ENCODE measurements at places on chromosomes 5 and 9.

DNA sequence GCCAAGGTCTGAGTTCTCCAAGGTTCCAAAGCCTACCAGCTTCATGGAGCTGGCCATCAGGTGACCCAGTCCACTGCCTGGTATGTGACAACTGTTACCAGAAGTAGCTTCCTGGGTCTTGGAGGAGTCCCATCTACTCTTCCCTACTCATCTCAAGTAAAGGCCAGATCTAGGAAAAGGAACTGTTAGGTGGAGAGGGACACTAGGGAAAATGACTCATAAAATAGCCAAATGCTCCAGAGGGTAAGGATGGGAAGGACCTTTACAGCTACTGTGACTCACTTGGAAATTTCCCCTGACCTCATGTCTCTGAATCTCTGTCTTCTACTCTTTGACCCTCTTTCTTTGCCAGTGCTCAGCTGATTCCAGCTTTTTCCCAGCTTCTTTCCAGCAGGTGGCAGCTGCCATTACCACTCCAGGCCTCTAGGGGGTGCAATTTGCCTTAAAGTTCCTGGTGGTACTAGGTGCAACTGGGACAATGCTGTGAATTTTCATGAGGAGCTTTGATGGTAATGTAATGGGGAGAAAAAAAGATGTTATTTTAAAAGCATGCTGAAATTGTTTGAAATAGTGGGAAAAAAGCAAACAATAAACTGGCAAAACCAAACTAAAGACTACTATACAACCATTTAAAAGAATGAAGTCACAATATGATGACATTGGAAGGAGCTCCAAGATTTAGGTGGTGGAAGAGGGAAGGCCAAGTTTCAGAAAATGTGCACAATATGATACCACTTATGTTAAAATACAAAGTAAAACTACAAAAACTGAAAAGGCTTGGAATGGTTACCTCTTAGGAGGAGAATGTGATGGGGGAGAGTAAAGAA, 27.1 kb upstream of the MYORG start:
- DNase-seq, result peak; percentile 52

GRCh38 chr9:34994900-34995669, 5.5 kb downstream of the DNAJB5 start:
- DNase-seq, result peak; percentile 87

DNA sequence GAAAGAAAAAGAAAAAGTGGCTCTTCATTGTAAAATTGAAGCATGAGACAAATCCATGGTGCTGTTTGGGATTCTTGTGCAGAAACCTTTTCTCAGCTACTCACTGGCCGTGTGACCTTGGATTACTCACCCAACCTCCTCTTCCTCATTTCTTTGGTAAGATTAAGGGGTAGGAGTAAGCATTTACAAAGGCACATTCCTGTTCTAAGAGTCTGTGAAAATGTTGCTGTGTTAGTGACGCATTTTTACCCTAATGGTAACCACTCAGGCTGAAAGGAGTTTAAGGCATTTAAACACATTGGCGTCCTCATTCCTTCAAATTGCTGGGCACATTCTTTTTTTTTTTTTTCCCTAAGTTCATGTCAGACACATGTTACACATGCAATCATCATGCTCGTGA, 4.3 kb downstream of the RAI14 start:
- DNase-seq, result peak; percentile 97

DNA sequence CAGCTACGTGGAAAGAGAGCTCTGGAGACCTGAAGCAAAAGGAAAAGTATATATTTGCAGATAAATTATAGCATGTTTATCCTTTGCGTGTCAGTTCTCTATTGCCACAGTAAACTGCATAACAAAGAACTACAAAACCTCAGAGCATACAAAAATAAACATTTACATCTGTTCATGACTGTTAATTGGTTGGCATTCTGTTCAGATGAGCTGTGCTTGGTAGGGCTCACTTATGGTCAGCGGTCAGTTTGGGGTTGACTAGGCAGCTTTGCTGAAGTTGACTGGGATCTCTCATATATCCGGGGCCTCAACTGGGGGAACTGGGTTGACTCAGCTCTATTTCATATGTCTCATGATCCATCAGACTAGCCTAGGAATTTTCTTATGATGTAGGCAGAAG, 257.7 kb downstream of the TLE1 start:
- peak; percentile 98 for DNase-seq

DNA sequence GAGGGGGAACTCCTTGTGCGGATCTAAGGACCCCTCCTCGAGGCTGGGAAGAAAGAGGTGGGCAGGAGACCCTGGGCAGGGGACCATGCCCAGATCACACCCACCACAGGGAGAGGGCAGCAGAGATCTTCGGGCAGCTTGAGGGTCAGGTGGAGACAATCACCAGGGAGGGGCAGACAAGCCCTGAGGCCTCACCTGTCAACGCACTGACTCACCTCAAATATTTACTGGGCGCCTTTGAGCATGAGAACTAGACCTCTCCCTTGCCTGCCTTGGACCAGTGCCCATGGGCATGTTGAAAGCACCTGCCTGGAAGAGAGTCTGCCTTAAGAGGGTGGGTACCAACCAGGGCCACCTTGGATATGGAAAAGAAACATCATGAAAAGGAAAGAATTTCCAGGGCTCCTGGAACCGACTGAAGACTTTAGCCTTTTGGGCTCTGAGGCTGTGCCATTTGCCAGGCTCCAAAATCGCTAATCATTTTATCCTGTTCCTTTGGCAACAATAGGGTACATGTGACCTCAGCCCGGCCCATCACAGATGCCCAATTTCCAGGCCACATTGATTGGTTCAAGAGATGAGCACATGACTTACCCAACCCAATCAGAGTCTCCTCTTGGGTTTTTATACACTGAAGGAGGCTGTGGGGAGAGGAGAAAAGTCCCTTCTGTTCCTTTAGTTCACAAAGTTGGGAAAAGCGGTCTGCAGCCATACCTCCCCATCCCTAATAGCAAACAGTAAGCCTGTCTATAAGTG, 10.4 kb upstream of the SPINK4 start:
- no peak for DNase-seq

DNA sequence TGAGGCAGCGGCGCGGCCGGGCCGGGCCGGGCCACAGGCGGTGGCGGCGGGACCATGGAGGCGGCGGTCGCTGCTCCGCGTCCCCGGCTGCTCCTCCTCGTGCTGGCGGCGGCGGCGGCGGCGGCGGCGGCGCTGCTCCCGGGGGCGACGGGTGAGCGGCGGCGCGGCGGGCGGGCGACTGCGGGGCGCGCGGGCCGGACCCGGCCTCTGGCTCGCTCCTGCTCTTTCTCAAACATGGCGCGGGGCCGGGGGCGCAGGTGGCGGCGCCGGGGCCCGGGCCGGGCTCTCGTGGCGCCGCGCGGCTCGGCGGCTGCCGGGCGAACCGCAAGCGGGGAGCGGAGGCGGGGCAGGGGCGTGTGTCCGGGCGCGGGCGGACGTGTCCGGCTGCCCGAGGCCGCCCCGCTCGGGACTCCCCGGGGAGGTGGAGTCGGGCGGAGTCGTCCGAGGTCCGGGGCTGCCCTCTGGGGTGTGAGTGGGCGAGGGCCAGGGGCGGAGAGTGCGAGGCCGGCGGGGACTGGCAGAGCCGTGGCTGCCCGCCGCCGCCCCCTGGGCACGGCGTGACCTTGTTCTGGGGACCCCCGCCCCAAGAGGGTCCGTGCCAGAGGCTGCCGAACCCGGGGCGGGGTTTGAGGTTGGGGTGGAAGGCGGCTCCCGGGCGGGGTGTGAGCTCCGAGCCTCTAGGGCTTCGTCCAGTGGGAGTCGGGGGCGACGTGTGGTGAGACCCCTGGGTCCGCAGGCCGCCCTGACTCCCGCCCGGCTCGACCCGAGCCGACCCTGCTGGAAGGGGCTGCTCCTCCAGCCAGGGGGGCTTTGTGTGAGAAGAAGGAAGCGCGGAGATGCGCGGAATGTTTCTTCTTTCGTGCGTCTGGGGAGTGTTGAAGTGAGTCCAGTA, 485 bp downstream of the TGFBR1 start:
- peak; percentile 77 for DNase-seq

DNA sequence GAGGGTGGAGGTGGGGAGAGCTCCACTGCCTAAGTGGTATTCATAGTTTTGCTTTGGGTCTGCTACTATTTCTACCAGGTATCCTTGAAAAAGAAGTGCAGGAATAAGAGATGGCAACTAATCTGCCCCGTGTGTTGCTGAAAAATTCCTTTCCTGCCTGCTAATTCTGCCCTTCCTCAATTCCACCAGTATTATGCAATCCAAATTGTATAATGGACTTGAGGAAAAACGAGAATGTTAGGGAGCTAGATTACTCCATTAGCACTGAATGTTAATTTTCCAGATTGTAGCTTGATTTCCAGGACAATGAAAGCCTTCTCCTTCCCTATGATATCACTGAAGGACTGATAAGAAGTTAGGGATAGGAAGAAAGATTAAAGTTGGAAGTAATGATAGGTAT, 16.9 kb downstream of the ADAM19 start:
- peak; percentile 47 for DNase-seq

DNA sequence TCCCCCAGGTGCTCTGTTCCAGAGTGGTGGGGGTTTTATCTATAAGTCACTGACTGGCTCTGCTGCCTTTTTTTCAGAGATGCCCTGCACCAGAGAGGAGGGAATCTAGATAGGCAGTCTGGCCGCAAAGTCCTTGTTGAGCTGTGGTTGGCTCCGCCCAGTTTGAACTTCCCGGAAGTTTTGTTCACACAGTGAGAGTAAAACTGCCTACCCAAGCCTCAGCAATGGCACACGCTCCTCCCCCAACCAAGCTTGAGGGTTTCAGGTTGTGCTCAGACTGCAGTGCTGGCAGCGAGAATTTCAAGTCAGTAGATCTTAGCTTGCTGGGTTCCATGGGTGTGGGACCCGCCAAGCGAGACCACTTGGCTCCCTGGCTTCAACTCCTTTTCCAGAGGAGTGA, 1428.6 kb downstream of the MAT2B start:
- DNase-seq, result no peak

DNA sequence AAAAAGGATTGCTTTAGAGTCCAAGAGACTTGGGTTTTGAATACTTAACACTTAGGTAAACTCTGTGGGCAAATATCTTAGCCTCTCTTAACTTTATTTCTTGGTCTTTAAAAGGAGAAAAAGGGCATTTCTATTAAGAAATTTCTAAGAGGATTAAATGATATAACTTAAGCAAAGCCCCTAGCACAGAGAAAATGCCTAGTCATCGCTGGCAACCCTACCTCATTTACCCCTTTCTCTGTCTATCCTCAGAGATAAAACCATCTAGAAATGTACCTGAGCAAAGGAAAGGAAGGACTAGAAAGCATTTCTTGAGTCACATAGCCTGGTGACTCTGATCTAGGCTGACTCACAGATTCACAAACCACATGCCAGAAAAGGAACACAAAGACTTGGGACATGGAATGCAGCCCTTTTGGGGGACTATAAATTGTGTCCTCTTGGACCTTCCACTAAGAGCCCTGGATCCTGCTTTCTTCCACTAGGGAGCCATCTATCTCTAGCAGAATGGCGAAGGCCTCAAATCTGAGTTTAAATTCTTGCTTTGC, 120.6 kb downstream of the FOXD1 start:
- no peak for DNase-seq

- peak; percentile 73 for DNase-seq
These were observed 265.0 kb downstream of the MARCHF11 start for GRCh38 chr5:15914638-15915037.

- DNase-seq, result no peak
These were observed 68.6 kb downstream of the NEK6 start for GRCh38 chr9:124326378-124326777.

DNA sequence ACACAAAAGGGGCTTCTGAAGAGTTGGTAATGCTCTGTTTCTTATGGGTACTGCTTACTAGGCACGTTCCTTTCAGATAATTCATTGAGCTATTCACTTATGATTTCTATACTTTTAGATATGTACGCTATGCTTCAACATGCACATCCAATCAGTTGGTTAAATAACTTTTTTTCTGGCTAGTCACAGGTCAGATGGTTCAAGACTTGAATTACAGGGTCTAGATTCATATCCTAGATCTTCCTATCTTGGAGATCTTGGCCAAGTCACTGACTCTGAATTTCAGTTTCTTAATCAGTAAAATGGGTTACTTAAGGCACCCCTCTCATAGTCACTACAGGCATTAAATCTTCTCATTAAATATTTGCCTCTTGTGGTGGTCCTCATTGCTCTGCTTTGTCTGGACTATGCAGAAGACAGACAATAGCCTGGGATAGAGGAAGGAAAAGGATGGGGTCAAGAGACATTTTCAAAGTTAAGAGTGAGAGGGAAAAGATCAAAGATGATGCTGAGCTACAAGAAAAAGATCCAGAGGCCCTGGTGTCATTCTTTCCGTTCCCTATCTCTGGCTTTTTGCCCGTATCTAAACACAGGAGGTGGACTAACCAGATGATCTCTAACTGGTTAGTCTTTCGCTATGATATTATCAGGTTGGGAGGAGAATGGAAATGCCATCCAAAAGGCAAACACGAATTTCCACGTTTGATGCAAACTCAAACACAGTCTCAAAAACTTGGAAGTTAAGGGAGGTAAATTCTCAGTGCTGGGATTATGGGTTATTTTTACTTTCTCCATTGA, 1.8 kb upstream of the CCDC180 start:
- no peak for DNase-seq

Data from amniotic epithelial cell (primary cell).